SK-N-SH (cell line): ENCODE measurements at places on chromosomes 5 and 9. TPM values are rescaled to one million over a fixed set of nuclear protein-coding genes. Genes with fewer than 3 reads are reported as not detected.
A peak's percentile ranks its signal among the peaks of the same experiment; 100 is the strongest.

Gene TLX3
- 3.6 and 4.7 TPM in 2 replicates for polyA plus RNA-seq

GRCh38 chr5:87951661-87952060 is 317.0 kb downstream of the TMEM161B start:
- no peak for DNase-seq

Gene LARP1
- polyA plus RNA-seq: 38.5 and 57.4 TPM in 2 replicates

Gene HAVCR1
- polyA plus RNA-seq: not detected in 2 replicates

Gene DMRTA1
- polyA plus RNA-seq: 0.03 and 0.05 TPM in 2 replicates

- no peak for DNase-seq
Observed at GRCh38 chr9:127084076-127085039, 38.1 kb downstream of the ANGPTL2 start.

Gene FYB1
- not detected in 2 replicates for polyA plus RNA-seq

GRCh38 chr5:82295144-82295543 is 17.0 kb upstream of the RPS23 start:
- DNase-seq: peak; percentile 24

DNA sequence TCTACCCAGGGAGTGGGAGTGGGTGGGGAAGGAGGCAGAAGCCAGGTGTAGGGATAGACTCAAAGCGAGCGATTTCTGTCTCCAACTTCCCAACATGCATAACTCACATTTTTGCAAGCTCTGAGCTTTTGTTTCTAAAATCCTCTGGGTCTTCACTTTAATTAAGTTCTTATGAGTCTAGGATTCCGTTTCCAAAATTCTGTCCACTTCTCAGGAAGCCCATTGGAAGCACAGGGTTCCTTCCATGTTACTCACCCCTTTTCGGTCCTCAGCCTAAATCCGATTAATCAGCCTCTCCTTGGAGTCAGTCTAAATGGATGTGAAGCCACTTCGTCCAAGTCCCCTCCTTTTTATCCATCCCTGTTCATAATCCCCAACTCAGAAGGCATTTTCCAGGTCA is 1.4 kb downstream of the GPX3 start:
- no peak for DNase-seq

DNA sequence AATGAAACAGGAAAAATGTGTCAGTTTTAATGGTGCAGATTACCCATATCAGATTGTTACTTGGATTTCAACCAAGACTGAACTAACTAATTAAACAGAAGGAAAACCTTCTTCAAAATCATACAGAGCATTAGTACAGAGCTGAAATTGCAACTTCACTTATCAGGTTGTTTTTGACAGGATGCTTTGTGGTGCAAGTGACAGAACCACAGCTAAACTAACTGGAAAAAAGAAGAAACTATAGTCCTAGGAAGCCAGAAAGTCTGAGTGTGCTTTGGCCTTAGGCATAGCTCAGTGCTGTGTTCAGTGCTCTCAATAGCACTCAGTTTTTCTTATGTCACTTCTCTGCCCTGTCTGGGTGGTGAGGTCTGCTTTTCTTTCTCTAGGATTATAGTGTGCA is 267.4 kb downstream of the CHSY3 start:
- DNase-seq: no peak

DNA sequence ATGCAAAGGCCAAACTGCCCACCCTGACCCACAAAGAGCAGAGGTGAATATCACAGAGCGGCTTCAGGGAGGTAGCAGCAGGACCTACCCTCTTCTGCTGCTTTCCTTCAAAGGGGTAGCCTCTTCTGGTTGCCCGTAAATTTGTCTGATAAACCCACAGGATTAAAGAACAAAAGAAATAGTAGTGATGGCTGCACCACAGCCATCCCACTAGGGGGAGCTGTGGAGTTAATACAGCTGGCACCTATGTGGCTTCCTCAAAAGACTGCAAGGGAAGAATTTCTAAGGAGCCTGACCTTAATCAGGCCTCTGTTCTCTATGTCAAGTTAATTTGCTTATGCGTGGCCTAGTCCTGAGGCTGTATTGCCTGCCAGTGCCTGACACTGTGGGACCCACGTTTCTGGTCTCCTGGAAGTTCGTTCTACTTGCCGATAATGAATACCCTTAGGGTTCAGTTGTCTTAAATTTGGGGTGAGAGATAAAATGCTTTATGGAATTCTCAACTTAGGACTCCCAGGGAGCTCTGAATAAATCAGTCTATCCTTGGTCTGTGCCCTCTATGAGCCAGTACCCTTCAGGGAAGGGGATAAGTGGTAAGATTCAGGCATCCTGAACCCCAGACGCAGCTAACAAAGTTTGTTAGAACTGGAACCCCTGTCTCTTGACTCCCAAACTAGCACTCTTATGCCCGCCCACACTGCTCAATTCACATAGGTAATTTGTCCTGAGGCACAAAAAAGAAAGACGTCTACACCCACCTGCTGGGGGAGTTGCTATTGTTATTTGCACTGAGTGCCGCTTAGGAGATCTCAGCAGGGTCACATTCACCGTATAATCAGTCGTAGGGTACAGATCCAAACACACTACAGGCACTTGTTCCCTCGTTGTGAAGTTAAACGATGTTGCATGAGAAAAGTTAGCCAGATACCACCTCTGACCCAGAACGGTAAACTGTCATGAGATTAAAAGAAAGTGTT is 77.1 kb downstream of the SUSD1 start:
- DNase-seq: peak; percentile 60
